ENCODE measurements at places on chromosomes 1 and 21.

GRCh38 chr1:94693029-94693428 is 127.1 kb upstream of the SLC44A3 start:
- DNase-seq = no peak

DNA sequence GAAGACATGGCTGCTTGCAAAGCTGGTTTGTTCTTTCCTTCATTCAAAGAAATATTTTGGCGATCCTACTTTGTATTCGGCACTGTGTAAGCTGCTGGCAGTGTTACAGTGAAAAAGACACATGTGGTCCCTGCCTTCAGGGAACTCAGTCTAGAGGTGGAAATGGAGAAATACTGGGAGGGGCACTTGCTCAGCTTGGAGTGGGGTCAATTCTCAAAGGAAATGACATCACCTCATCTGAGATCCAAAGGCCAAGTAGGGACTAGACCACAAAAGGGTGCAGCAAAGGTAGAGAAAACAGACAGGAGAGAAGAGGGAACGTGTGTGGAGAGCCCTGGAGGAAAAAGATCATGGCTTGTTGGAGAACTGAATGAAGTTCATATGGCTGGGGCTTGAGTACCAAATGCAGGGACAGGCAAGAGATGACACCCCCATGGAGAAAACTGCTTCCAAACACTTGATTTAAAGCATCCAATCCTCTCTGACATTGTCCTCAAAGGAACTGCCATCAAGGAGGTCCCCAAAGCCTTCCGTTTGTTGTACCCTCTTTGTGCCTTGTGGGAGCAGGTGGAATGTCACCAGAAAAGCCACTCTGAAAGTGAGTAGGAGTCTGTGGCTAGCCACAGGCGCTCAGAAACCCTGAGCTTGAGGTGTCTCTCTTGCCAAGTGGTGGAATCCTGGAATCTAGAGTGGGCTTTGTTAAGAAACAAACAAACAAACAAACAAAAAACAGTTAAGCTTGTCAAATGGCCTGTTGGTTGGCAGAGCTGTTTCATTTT is 48.3 kb upstream of the TDRD10 start:
- DNase-seq = no peak

DNA sequence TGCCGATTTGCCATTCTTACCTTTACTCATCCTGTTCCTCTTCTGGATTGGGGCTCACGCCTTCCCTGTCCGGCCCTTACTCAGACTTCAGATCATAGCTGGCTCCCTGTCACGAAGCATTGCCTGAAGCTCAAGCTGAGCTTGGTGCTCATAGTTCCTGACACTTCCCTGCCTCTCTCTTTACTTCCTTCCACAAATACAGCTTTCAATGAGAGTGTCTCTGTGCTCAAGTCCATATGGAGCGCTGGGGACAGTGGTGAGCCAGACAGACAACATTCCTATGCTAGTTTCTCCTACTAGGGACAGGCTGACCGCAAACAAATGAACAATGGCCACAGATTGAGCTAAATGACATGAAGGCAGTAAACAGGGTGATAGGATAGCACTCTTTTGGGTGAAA is 38.1 kb downstream of the HHAT start:
- DNase-seq = no peak

DNA sequence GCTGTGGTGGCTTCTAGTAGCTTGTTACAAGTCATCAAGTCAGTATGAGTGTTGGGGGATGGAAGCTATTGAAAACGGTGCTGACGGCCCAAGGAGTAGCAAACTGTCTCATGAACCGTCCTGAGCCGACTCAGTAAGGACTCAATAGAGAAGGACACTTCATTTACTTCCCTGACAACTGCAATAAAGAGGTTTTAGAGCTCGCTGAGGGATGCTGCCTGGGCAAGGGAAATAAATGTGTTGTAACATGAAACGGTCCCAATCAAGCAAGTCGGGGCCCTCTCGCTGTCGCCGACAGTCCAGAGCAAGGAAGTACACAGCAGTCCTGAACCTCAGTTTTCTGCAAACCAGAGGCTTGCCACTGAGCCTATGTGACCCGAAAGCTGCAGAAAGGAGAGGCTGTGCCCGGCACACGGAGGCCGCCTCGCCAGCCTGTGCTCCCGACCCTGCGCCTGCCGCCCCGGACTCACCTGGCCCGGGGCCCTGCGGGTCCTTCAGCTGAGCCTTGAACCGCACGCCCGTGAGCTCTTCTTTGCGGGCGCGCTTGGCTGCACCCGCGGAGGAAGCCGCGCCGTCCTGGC is 423 bp downstream of the URB1 start:
- no peak for DNase-seq

- DNase-seq = no peak
Measured at GRCh38 chr1:104266612-104267011, 516.9 kb downstream of the AMY1C start.

GRCh38 chr1:229116114-229116513 is 154.8 kb upstream of the RAB4A start:
- no peak for DNase-seq

DNA sequence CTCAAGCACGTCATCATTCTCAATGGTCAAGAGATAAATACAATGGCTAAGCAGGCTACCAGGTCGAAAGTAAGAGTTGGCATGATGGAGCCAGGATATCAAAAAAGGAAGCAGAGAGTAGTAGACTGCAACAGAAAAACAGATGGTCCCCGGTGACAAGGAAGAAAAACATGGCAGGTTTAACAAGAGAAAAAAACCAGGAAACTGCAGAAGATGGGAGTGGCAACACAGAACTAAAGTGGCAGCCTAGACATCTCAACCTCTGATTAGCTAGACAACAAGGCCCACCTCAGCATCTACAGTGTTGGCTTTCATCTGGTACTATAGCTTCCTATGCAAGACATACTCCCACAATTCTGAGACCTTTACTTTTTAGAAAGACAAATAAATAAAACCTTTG is 3.1 kb downstream of the UBR4 start:
- no peak for DNase-seq

GRCh38 chr1:13899856-13900255 is 199.9 kb downstream of the PRDM2 start:
- DNase-seq = no peak

All from effector CD8-positive, alpha-beta T cell (primary cell).